ENCODE measurements at places on chromosomes 12 and 14.

- no peak for DNase-seq
Observed at GRCh38 chr12:40144023-40144422, 38.1 kb upstream of the SLC2A13 start.

- DNase-seq = peak; percentile 87
Observed at GRCh38 chr12:52217223-52217622, 15.8 kb upstream of the KRT7 start.

DNA sequence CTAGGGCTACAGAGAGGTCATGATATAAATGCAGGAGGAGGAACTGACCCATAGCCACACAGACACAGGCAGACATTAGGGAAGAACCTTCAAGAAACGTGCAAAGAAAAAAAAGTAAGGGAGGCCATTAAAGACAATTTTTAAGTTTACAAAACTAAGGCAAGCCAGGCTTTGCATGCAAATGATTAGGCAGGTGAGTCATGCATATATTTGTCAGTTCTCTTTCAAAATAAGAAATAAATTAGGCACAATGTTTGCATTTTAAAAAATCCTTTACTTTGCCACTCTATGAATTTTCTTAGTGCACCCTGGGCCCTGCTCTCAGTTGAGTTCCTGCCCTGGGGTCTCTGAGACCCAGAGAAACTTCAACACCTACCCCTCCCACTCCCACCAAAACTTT is 75.0 kb downstream of the PRMT8 start:
- no peak for DNase-seq

GRCh38 chr14:95815226-95815690 is 61.4 kb upstream of the TUNAR start:
- DNase-seq = no peak

GRCh38 chr12:1369460-1369859 is 224.9 kb downstream of the FBXL14 start:
- DNase-seq = no peak

DNA sequence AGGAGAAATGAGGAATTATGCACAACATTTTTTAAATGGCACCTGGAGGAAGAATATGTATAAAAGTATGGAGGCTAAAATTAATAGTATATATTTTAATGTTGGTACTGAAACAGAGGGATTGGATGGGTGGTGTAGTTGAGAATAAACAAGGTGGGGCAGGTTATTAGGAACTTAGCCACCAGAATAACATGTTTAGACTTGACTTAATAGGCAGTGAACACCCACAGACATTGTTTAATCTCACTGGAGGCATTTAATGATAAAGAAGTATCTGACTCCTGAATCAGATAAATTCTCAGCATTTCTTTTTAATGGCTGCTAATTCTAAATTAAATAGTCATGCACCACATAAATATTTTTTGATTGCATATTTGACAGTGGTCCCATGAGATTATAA is 139.7 kb downstream of the CNTN1 start:
- peak; percentile 85 for DNase-seq

DNA sequence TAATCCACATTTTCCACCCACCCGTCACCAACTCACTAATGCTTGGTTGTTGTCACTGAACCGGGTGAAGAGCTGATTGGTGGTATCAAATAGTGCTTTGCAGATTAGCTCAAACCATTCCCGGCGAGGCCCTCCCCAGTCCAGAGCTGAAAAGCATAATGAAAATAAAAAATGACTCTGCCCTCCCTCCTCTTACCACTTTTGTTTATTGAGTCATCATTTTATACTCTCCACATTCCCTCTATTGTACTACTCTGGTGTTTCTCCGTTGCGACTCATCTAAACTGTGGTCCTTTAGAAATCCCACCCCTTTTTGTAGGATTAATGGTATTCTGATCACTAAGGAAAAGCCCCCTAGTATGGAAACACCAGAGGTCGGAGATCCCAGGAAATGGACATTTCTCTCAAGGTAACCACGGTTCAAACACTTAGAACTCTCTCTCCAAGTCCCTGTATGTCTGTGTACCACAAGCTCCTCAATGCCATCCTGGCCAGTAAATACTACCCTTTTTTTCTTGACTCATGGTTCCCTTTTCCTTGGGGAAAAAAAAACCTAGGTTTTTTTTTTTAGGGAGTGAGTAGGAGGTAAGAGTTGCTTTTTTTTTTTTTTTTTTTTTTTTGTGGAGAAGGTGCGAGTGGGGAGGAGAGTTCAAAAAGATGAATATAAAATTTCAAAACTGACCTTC is 42.0 kb downstream of the AREL1 start:
- no peak for DNase-seq

DNA sequence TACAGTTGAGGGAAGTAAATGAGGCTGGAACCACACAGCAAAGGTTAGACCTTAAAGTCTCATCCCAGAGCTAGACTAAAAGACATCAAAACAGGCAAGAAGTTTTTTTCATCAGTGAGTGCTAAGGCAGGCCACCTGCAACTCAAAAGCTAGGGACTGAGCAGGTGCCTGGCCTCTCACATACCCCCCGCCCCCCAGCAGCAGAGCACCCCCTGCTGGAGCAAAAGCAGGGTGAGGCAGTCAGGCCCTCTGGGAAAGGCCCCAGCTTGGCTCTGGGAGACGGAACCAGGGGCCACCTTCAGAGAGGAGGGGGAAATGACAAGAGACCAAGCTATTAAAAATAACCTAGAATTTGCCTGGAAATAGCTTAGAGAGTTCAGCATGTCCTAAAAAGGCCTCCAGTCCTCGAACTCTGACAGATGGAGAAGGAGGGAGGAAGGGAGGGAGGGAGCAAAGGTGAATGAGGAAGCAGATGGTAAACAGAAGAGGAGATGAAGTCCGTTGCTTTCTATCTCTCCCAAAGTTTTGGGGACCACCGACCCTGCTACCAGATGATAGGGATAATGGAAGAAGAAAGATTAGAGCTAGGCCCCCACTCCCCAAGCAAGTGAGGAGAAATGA is 1.8 kb downstream of the ITGA7 start:
- DNase-seq = no peak

DNA sequence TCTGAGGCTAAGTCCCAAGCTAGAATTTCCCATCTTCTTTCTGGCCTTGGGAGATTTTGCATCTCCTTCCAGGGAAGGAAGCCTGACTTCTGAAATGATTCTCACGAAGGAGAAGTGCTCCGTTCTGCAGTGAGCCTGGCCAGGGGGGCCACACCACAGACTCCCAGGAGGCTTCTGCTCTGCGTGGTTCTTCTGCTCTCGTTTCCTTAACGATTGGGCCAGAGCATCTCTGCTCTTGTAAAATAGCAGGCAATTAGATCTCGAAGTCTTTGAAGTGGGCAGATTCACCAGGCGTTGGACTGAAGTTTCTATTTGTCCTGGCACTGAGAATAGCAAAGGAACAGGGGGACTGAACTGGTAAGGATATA is 6.7 kb upstream of the BATF start:
- DNase-seq = no peak

GRCh38 chr12:33587354-33587753 is 147.7 kb upstream of the SYT10 start:
- peak; percentile 97 for DNase-seq

- DNase-seq = no peak
Observed at GRCh38 chr12:57989838-57990237, 48.5 kb downstream of the ATP23 start.

- no peak for DNase-seq
Observed at GRCh38 chr14:72753879-72754400, 140.0 kb downstream of the DPF3 start.

- no peak for DNase-seq
Observed at GRCh38 chr14:37932008-37932407, 275.7 kb upstream of the SSTR1 start.

- DNase-seq = no peak
Observed at GRCh38 chr12:120737557-120738251, 12.1 kb downstream of the ACADS start.
